Stimulated activated CD4-positive, alpha-beta T cell treated with anti-CD3 and anti-CD28 coated beads, Interleukin-4, amount 100 ng/mL, for 4 hours (primary cell): ENCODE measurements at places on chromosomes 11 and 22.

- no peak for DNase-seq
Observed at GRCh38 chr22:39289975-39290720, 29.3 kb downstream of the RPL3 start.

GRCh38 chr11:2305788-2306451 lies 4.1 kb downstream of the TSPAN32 start:
- no peak for DNase-seq

- no peak for DNase-seq
Observed at GRCh38 chr11:112706863-112707262, 254.4 kb upstream of the NCAM1 start.

DNA sequence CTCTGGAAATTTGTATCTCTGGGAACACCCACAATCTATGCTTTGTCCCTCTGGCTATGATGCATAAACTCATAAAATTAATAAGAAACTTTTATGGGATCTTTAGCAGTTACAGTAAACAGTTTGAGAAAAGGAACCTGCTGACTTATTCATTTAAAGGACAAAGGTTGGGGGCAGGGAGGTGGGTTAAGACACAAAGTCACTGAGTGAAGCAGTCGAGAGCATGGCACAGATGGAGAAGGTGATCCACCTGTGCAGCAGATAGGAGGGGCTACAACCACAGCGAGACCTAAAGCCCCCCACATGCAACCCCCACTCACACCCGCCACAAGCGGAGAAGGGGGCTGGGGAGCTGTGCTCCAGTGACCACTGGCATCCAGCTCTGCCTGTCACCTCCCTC lies 45.0 kb downstream of the SMCO4 start:
- DNase-seq, result no peak

DNA sequence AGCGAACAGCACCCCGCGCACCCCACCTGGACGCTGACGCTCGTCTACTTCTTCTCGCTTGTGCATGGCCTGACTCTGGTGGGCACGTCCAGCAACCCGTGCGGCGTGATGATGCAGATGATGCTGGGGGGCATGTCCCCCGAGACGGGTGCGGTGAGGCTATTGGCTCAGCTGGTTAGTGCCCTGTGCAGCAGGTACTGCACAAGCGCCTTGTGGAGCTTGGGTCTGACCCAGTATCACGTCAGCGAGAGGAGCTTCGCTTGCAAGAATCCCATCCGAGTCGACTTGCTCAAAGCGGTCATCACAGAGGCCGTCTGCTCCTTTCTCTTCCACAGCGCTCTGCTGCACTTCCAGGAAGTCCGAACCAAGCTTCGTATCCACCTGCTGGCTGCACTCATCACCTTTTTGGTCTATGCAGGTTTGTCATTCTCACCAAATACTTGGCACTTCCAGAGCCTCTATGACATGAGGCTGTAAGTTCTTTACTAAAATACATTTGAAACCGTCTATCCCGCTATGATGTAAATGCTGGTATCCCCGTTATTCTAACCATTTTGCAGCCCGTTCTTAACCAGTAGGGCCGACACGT lies 535 bp downstream of the AQP11 start:
- no peak for DNase-seq

DNA sequence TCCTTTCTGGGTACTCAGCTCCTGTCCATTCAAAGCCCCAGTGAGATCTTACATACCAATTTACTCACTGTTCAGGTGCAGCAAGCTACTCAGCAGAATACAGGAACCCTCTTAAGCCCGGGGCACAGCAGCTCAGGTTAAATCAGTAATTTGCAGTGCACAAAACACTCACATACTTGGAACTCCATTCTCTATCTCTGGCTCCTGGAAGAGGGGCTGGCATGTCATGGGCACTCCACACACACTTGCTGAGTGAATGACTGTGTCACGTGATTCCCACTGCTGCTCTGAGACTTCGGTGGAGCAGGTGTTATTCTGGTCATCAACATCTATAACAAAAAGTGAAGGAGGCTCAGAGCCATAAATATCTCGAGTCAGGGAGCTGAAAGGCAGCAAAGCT lies 157.3 kb upstream of the BDNF start:
- no peak for DNase-seq

DNA sequence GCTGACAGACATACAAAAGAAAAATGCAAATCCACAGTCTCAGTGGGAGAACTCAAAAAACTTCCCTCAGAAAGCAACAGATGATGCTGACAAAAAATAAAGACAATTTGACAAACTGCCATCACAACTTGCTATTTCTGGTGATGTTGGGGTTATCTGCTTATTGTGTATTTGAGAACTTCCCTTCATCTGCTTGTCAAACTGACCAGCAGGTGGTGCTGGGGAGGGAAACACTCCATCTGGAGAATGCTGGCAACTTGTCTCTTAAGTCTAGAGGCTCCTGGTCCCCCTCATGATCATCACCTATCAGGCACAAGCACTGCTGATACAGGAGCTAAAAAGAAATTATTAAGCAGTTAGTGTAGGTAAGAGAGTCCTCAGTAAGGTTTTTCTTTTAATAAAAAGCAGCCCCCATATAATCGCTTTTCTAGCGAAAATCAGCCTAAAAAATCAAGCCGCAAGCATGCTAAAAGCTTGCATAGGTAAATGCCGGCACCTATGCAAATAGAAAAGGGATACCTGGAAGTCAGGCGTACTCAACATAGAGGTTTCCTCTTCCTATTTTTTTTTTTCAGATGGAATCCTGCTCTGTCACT lies 9.8 kb upstream of the FAM111B start:
- peak; percentile 53 for DNase-seq

DNA sequence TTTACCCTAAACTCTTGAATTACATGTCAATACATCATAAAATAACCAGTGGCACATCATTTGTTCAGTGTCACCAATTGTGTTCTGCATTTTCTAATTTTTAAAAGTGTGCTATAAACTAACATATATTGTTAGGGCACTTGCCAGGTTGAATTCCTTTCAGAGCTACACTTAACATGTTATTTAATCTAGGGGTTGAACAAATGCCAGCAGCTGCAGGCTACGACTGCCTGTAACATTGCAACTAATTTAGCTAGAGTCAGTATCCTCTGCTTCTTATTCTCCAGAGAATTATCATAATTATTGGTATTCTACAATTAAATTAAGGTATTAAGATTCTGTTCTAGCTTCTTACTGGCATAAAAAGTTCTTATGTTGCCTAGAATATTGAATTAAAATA lies 46.4 kb upstream of the ARHGAP42 start:
- no peak for DNase-seq
